Naive B cell (primary cell): ENCODE measurements at places on chromosomes 11 and 22. TPM values are rescaled to one million over a fixed set of nuclear protein-coding genes. Genes with fewer than 3 reads are reported as not detected.

Gene FRMD8
- 52.6 TPM for polyA plus RNA-seq

Gene DMC1
- 0.18 TPM for polyA plus RNA-seq

Gene PHOX2A
- polyA plus RNA-seq: not detected

Gene GRIK4
- not detected for polyA plus RNA-seq

Gene DDI1
- polyA plus RNA-seq: not detected

Gene ENTHD1
- not detected for polyA plus RNA-seq

Gene PSMC3
- 78.6 TPM for polyA plus RNA-seq

Gene YPEL1
- polyA plus RNA-seq: 30.1 TPM
